ENCODE measurements at places on chromosomes 1 and 21.

DNA sequence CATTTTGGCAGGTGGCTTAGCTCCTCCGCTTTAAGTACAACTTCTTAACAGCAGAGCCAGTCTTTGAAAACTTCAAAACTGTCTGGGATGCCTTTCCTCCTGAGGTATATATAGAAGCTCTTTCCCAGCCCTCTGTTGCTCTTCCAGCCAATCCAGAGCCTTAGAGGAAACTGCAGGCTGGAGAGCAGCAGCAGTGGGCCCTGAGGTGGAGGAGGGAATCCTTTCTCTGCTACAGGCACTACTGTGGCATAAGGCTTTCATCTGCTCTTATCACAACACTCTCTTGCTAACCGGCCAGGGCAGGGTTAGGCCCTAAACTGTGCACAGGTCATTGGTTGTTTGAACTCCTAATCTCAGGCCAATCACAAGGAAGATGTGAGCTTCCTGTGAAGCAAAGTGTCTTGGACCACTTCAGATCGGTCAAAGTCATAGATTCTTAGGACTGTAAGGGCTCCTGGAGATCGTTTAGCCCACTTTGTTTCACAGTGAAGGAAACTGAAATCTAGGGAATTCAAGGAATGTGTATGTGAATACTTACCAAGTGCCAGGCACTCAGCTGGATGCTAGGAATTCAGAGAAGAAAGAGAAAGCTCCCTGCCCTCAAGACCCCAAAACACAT is at the start of gene RGS5:
Gene RGS5, minus strand, starts transcription at position 84 of the 619 bp plus-strand sequence. Its CDS starts 81 bp downstream, at position 3.
- DNase-seq: no peak

GRCh38 chr1:221698579-221699349 is 43.1 kb downstream of the DUSP10 start:
- DNase-seq: no peak

DNA sequence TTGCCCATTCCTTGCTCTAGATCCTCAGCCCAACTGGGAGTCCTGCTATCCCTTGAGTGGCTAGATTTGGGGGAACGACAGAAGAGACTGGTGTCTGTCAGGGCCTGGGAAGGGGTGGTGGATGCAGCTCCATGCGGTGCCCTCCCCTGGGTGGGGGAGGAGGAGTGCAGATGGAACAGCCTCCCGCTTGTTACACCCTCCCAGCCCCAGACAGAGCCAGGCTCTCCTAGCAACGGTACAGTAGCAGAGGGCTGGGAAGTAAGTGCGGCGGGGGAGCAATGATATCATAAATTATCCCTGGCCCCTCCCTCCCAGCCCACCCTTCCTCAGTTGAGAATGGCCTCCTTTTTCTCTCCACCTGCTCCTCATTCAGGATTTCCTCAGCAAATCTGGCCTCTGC is 37.2 kb downstream of the RHBG start:
- DNase-seq: no peak

DNA sequence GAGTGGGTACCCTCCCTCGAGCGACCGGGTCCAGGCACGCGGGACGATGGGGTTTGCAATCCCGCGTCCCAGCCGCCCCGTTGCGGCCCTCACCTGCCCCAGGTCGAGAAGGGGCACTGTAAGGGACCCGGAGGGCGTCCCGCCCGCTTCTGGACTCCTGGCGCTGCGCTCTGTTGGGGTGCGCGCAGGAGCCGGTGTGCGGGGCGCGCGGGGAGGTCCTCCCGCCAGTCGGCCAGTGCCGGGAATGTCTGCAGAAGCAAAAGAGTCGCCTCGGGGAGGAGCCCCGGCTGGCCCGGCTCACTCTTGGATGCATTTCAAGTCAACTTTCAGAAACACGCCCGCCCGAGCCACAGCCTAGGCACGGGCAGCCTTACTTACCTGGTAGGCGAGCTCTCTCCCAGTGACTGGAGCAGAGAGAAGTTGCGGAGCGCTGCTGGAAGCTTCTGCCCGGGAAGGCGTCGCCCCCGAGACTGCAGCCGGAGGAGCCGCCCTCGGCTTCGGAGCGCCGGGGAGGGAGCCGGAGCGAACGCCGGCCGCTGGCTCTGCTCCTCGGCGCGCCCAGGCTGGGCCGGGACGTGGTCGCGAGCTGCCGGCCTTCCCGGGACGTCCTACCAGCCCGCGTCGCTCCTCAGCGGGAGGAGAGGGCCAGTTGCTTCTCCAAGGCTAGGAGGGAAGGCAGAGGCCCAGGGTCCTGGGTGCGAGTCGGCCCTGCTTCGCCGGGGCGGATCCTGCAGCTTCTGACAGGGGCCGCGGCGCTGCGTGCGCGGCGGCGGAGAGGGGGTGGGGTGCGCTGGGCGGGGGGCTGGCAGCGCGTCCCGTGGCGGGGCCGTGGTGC is at the start of gene LMX1A:
Gene LMX1A, minus strand, starts transcription at position 739 of the 835 bp plus-strand sequence. CDS start 1,156 bp downstream, outside the sequence.
- DNase-seq: peak; percentile 22

- DNase-seq: no peak
Measured at GRCh38 chr1:59115865-59116264, 181.0 kb upstream of the FGGY start.

- DNase-seq: peak; percentile 87
Measured at GRCh38 chr1:228058949-228059633, 23.4 kb upstream of the ARF1 start.

- peak; percentile 81 for DNase-seq
Measured at GRCh38 chr1:173190101-173190936, 16.8 kb downstream of the TNFSF4 start.

- no peak for DNase-seq
Measured at GRCh38 chr1:2974701-2975301, 46.5 kb upstream of the ACTRT2 start.

- no peak for DNase-seq
Measured at GRCh38 chr1:55546553-55546952, 331.4 kb upstream of the USP24 start.

DNA sequence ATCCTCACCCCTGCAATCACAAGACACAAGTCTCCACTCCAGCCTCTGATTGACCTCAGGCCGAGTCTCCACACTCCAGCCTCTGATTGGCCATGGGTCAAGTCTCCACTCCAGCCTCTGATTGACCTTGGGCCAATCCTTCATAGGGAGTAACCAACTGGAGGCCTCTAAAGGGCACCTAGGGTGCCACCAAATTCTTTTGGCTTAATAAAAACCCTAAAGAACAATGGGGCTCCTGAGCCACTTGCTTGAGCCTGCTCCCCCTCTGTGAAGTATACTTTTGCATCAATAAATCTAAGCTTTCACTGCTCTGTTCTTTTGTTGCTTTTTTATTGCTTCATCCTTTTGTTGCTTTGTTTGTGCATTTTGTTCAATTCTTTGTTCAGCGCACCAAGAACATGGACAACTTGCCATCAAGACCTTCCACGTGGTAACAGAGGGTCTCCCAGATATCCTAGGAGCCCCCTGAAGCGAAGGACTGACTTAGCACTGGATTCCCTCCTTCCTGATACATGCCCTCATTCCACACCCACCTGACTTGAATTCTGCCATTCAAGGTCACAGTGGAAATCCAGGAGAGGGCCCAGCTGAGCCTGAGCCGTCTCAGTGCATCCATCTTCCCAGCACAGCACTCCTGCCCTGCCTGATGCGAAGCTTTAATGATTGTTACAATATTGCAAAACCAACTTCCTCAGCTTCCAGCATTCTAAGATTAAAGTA is 152.9 kb downstream of the NPHP4 start:
- DNase-seq: no peak

DNA sequence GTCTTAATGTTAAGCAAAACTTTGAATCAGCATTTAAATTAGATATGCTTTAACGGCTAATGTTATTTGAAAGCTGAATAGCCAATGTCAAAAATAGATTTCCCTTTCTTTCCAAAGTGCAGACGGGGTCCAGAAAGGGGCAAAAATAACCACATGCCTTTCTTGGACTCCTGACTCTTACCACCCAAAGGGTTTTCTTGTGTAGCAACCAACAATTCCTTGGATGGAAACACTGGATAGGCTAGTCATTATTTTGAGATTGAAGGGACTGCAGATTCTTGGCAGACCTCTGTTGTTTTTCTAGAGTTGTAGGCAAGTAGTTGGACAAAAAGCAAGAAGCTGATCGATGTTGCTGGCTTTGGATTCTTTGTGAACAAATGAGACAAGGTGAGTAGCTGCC is 107.0 kb downstream of the MRPS6 start:
- DNase-seq: no peak

DNA sequence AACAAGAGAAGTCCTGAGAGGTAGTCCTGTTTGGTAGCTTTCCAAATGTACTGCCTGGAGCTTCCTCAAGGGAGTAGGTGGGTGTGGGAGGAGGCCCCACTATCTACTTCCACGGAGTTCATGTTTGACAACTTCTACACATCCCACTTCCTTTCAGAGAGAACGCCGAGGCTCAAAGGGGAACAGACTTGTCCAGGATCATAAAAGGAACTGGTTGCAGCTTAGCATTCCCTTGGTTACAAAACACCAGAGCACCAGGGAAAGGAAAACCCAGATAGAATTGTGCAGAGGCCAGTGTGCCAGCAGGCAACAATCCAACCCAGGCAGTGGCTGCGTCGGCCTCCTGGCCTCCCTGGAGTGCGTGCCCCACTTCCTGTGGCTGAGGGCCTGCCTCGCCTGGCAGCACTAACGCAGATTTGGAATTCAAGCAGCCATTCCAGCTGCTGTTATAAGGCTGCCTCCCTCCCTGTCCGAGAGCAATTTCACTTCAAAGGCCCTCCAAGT is 4.2 kb upstream of the RAP1GAP start:
- no peak for DNase-seq

- DNase-seq: no peak
Measured at GRCh38 chr1:46903481-46903880, 37.8 kb downstream of the CYP4A11 start.

- no peak for DNase-seq
Measured at GRCh38 chr1:166039436-166040201, 127.2 kb downstream of the FAM78B start.

GRCh38 chr1:111192074-111192473 is 8.4 kb downstream of the DENND2D start:
- no peak for DNase-seq

GRCh38 chr1:48030696-48031365 is 33.6 kb upstream of the TRABD2B start:
- DNase-seq: no peak

GRCh38 chr1:56803561-56804156 is 15.5 kb downstream of the FYB2 start:
- DNase-seq: peak; percentile 18

DNA sequence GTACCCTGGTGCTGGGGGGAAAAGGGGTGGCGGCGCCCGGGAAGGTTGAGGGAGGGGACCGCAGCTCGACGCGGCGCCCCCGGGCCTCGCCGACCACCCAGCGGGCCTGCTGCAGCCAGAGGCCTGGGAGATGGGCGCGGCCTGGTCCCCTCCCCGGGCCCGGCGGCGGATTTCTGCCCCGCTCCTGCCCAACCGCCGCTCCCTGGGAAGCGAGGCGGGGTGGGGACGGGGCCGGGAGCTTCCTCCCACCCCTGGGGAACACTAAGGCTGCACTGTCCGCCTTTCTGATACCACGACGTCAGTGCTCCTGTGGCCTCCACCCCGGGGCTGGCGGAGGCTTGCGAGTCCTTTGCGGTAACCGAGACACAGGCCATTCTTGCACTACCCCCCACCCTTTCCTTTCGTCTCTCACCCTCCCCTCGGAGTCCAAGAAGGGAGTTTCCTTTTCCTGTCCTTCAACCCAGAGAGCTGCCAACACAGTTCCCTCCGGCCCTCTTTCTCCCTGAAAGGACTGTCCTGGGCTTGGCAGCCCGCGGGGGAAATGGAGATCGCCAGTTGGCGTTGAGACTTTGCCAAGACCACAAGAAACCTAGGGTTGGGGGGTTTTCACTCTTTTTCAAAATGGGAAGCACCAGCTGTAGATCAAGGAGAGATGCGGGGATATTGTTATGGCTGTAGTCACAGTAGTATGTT is 742 bp downstream of the SH3GLB1 start:
- DNase-seq: peak; percentile 46

DNA sequence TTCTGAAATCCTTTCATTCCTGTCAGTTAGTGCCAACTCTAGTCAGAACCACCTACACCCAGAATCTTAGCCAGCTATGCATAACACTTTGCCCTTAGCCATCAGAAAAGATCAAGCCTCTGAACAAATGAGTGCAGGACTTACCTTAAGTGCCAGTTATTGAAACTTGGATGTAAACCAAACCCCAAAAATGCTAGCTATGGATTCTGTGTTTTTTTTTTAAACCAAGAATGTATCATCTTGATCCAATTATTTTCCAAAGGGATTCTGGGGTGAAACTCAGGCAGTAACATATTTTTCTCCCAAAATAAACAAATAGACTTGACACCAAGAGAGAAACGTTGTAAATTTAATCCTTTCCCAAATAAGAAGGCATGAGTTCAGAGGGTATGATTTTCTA is 538.6 kb upstream of the ADAMTS5 start:
- DNase-seq: no peak

DNA sequence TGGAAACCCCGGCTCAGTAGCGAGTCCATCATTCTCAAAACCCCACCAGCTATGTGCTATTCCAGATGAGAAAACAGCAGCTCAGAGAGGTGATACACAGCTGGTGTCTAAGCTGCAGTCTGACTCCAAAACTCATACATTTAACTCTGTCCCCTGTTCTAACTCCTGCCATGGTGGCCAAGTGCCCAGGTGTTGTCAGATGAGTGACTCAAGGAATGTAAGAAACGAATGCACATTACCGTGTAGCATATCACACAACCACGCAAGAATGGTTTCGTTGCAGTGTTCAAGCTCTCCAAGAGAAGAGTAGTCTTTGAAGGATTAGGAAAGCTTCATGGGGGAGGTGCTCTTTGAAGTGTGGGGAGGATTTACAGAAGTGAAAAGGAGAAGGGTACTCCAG is 4.7 kb upstream of the XKR8 start:
- no peak for DNase-seq

DNA sequence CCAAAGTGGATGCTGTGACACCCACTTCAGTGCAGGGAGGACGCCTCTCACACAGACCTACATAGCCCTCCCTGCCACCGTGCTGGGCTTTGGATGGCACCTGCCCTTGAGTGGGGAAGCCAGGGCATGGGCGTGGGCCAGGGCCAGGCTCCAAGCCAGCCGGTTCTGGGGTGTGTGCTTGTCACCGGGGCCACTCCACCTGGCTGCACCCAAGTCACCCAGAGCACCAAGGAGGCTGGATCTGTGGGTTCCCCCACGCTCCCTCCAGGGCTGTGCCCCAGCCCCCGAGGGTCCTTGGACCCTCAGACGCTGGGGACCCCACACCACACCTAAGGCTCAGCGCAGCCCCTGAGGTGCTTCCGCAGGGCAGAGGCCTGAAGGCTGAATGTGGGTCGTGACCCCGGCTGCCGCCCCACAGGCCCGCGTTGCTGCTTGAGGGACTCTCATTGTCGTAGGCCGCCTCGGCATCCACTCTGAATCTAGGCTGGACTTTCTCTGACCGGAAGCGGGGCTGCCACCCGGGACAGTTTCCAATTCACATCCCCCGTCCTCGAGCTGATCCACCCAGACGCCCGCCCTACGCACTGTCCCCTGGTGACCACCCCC is 1.5 kb downstream of the MXRA8 start:
- no peak for DNase-seq
